ENCODE measurements at places on chromosomes 2 and 18.

DNA sequence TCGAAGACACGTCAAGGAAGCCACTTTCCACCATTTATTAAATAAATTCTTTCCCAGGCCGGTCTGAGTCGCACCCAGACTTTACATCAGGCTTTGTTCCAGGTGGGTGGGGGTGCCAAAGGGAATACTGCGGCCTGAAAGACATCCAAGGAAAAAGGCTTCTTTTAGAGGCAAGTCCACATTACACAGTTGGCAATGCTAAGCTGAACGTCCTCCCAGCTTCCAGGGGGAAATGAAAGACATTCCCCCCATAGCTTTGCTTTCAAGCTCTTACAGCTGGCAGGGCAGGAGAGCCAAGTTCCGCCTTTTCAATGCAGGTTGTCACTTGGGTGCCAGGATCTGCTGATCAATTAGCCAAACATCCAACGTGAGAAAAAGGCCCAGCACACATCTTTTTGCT, 36.5 kb upstream of the PTPN4 start:
- DNase-seq, result no peak

DNA sequence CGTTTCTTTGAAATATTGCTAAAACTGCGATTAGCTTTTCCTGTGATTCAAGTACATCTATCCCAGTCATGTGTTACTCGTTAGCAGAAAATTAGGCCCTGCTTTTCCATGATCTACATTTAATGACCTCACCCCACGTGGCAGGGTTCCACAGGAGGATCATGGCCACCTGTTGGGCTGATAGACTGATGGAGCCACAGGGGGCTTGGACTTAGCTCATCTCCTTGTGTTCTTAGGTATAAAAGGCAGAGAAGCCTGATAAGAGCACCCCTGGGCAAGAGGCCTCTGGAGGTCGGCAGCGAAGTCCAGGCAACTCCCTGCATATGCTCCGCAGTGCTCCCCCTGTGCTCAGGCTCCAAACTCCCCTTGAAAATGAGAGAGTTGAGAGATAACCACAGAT, 12.9 kb downstream of the FZD7 start:
- no peak for DNase-seq

- DNase-seq, result no peak
These were observed 7.4 kb upstream of the GPR75 start for GRCh38 chr2:53867169-53867568.

- DNase-seq, result no peak
These were observed 47.6 kb downstream of the MAPK4 start for GRCh38 chr18:50607378-50607926.

DNA sequence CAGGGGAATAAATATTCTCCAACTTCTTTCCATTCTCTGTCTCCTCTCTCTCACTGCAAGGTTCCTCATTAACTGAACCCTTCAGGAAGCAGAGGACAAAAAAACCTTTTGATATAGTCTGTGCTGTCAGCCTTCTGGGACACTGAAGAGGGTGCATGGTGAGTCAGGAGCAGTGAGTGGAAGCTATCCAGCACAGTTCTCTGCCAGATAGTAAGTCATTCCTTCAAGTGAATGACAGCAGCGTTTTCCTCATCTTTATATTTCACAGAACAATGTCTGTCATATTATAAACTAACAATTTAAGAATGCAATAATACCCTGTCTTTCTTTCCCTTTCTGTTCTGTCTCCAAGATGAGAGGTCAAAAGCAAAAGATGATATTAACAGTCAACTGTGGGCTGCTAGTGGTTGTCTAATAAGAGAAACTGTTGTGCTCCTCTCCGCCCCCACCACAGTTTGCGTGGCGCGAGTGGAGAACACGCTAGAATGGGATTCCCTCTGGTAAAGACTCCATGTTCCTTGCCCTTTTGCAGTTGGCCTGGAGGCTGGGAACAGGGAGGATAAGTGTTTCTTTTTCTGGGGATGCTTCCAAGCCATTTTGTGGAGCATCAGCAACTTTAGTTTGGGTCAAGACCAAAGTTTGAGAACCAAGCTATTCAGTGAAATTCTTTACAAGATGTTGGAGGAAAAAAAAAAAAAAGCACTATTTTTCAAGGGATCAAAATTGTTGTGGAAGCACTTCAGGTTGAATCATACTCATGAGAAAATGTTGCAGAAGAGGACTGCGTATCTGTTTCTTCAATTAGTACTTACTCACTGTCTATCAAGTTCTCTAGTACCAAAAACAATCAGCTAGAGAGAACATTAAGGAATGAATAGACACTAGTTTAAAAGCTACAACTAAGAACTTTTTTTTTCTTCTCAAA, 430.2 kb downstream of the SETBP1 start:
- DNase-seq, result no peak

GRCh38 chr18:54860941-54861340, 32.7 kb downstream of the RAB27B start:
- DNase-seq, result no peak

GRCh38 chr2:170715062-170715931, at the start of gene SP5:
SP5 (plus strand) TSS chr2:170715337; CDS start chr2:170715513, 176 bp downstream.
- DNase-seq, result no peak

GRCh38 chr2:25383806-25384205, 42.1 kb upstream of the DNMT3A start:
- no peak for DNase-seq

- no peak for DNase-seq
These were observed at the start of gene PDE11A for GRCh38 chr2:178072383-178073301. PDE11A (minus strand) TSS chr2:178072777; CDS start chr2:178072437, 340 bp downstream.

- DNase-seq, result no peak
These were observed 30.5 kb downstream of the HPCAL1 start for GRCh38 chr2:10333247-10333613.

- DNase-seq, result no peak
These were observed 71.3 kb downstream of the BAZ2B start for GRCh38 chr2:159545085-159545484.

- DNase-seq, result no peak
These were observed 11.2 kb downstream of the NABP1 start for GRCh38 chr2:191688934-191689695.

DNA sequence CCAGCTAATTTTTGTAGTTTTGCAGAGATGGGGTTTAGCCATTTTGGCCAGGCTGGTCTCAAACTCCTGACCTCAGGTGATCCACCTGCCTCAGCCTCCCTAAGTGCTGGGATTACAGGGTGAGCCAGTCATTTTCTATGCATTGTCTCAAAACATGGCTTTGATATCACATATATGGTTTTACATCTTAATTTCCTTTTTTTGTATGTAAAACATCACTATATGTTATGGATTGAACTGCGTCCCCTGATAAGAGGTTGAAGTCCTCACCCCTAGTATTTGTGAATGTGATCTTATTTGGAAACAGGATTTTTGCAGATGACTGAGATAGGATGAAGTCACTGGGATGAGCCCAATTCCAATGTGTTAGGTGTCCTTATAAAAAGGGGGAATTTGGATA, 89.8 kb upstream of the MYCN start:
- DNase-seq, result no peak

- DNase-seq, result no peak
These were observed 12.9 kb downstream of the HES6 start for GRCh38 chr2:238226698-238227586.

DNA sequence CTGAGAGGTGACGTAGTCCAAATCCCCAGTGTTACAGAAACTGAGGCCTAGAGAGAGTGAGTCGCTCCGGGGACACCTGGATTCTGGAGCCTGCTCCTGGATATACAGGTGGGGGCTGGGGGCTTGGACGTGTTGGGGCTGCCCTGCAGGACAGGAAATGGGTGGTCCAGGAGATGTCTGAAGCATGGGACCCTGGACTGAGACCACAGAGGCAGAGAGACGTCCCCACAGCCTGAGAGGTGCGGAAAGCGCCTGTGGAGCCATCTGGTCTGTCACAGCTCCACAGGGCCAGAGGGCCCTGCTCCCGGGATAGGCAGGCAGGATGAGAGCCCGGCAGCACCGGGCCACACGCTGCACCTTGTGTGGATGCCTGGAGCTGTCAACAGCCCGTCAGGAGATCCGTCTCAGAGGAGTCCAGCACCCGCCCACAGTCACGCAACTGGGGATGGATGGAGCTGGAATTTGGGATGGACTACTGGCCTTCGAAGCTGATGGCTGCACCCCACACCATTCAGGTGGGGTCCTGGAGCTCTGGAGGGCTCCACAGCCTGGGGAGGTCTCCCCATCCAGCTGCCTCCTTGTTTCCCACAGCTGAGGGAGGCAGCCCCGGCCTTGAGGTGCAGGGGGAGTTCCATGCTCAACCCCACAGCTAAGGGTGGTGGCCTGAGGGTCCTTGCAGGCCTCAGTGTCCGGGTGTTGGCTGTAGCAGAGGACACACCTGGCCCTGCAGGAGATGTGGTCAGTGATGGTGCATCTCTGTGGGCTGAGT, 303.0 kb downstream of the NDUFA10 start:
- DNase-seq, result no peak

- no peak for DNase-seq
These were observed 17.4 kb downstream of the LDLRAD4 start for GRCh38 chr18:13235981-13236380.

GRCh38 chr2:144456680-144457079, 63.2 kb downstream of the ZEB2 start:
- no peak for DNase-seq

DNA sequence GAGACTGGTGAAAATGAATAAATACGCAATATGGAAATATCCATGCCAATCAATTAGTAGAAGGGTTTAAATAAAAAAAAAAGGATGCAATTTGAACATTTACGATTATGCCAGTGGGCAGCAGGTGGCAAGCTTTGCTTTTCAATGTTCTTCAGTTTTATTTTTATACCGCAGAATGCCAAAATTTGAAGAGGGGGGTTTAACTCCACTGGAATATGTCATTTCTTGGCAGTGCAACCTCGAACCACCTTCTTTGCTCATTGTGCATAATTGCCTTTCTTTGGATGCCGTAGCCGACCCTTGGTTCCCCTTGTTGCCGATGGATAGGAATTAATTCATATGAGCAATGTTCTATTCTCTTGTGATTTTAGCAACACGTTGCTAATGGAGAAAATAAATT, 88.0 kb downstream of the LTBP1 start:
- DNase-seq, result no peak

DNA sequence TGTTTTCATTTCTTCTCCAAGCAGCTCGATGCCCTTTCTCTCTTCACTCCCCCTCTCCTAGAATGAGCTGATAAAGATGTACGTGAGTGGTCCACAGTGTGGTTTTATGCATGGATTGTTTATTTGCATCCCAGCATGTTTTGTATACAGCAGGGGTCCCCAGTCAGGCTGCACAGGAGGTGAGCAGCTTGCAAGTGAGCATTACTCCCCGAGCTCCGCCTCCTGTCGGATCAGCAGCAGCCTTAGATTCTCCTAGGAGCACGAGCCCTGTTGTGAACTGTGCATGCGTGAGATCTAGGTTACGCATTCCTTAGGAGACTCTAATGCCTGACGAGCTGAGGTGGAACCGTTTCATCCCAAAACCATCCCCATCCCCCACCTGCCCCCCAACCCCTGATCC, 262.6 kb downstream of the AGAP1 start:
- no peak for DNase-seq

- no peak for DNase-seq
These were observed 498.3 kb upstream of the LRRTM4 start for GRCh38 chr2:78020491-78020890.

GRCh38 chr2:187124529-187124928, 275.6 kb upstream of the ZSWIM2 start:
- DNase-seq, result no peak

GRCh38 chr18:78138983-78139496, 840.6 kb upstream of the SALL3 start:
- DNase-seq, result no peak

GRCh38 chr2:234973008-234973407, 21.2 kb downstream of the SH3BP4 start:
- DNase-seq, result no peak

- DNase-seq, result no peak
These were observed 1073.4 kb upstream of the ZEB2 start for GRCh38 chr2:145593280-145593679.

- no peak for DNase-seq
These were observed 598 bp upstream of the SNRNP200 start for GRCh38 chr2:96305979-96306308.

GRCh38 chr2:106012591-106013347, 181.3 kb downstream of the UXS1 start:
- no peak for DNase-seq

- DNase-seq, result no peak
These were observed 767 bp upstream of the CCDC102B start for GRCh38 chr18:68796936-68797690.

DNA sequence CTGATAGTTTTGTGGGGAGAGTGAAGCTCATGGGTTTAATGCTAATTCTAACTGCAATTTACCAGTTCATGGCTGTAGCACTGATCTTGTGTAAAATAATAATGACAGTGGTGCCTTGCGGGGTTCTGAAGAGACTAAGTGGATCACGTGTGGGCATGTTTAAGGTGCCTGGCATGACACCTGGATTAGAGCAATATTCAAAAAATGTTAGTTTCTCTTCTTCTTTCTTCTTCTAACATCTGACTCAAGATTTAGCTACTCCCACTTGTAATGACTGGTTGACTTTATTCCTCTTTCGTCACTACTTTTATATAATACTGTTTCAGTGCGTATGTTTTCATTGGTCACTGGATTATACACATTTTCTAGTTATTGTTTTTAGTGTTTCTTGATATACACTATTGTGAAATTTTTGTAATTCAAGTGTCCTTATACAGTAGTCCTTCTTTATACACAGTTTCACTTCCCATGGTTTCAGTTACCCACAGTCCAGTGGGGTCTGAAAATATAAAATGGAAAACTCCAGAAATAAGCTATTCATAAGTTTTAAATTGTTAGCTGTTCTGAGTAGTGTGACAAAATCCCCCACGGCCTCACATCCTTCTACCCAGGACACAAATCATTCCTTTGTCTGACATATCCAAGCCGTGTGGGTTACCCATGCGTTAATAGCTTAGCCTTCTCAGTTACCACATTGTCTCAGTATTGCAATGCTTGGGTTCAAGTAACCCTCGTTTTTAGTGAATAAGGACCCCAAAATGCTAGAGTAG, 662.2 kb upstream of the CNTNAP5 start:
- no peak for DNase-seq

GRCh38 chr2:79369127-79369526, 143.7 kb upstream of the CTNNA2 start:
- DNase-seq, result no peak

DNA sequence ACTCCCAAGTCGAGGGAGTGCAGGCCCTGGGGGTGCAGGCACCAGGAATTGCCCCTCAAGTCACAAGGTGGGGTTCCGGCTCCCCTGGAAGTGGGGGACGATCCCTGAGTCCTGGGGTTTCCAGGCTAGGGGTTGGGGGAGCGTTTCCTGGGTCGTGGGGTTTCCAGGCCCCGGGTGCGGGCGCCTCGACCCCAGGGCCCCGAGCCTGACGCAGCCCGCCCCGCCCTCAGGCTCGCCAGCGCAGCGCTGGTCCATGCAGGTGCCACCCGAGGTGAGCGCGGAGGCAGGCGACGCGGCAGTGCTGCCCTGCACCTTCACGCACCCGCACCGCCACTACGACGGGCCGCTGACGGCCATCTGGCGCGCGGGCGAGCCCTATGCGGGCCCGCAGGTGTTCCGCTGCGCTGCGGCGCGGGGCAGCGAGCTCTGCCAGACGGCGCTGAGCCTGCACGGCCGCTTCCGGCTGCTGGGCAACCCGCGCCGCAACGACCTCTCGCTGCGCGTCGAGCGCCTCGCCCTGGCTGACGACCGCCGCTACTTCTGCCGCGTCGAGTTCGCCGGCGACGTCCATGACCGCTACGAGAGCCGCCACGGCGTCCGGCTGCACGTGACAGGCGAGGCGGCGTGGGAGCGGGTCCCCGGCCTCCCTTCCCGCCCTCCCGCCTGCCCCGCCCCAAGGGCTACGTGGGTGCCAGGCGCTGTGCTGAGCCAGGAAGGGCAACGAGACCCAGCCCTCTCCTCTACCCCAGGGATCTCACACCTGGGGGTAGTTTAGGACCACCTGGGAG, 12.0 kb downstream of the SIGLEC15 start:
- peak; percentile 4 for DNase-seq

- DNase-seq, result peak; percentile 32
These were observed 91.7 kb upstream of the EPC2 start for GRCh38 chr2:148552675-148553331.

Data from activated CD4-positive, alpha-beta T cell treated with anti-CD3 and anti-CD28 coated beads, Interleukin-2, amount 50 U/mL, for 4 hours (primary cell).